ENCODE measurements at places on chromosomes 4 and X.

DNA sequence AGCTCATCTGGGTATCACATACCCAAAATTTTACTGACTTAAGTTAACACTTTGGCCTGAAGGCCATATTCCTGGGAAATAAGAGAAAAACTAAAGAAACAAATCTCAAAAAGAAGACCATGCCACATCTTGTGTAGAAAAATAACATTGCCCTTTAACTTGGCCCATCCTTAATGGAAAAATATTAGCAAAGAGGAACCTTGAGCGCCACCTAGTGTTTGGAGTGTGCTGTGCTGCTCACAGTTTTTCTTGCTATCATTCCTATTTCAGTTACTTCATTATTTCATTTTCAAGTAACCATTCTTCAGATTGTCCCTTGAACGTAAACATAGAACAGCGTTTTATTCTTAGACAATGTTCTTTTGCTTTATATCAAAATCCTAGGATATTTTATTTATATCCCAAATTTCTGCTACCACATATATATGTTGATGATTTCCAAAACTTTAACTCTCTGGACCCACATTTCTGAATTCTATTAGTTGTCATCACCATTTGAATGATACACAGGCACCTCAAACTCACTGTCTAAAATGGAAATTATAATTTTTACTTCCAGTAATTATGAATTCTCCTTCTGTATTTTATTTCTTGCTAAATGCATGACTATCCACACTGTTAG lies 999.0 kb upstream of the ADGRL3 start:
- peak; percentile 41 for DNase-seq

DNA sequence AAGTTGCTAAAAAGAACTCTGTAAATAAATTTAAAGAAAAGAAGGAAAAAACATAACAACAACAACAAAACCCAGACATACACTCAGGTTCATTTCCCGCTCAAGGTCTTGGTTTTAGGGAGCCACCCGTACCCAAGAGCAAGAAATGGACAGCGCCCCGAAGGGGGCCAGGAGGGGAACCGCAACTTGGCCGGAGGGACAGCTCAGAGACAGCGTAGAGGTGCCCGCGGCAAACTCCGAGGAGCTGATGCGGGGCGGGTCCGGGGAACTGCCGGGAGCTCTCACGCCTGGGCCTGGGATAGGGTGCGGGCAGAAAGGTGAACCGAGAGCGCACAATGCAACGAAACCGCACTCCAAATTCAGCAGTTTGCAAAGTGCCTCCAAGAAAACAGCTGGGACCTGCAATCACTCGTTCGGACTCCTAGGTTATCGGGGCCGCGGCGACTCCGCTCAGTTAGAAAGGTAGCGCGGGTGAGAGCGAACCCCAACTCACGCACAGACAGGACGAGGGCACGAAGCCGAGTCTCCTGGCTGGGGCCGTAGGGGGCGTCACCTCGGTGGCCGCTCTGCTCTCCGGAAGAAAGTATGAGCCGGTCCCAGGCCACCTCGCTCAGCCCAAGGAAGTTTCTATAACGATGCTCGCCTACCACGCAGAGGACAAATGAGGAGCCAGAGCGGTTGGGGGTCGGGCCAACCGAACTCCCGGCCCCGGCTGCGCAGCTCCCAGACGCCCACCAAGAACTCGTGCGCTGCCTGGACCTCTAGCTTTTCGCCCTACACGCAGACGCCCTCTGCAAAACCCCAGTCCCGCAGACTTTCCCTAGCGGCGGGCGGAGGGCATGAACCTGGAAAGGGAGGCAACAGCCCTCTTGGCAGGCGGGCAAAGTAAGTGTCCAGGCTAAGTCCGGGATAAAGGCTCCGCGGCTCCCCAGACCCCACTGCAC lies 1.4 kb downstream of the NDNF start:
- DNase-seq: peak; percentile 75

DNA sequence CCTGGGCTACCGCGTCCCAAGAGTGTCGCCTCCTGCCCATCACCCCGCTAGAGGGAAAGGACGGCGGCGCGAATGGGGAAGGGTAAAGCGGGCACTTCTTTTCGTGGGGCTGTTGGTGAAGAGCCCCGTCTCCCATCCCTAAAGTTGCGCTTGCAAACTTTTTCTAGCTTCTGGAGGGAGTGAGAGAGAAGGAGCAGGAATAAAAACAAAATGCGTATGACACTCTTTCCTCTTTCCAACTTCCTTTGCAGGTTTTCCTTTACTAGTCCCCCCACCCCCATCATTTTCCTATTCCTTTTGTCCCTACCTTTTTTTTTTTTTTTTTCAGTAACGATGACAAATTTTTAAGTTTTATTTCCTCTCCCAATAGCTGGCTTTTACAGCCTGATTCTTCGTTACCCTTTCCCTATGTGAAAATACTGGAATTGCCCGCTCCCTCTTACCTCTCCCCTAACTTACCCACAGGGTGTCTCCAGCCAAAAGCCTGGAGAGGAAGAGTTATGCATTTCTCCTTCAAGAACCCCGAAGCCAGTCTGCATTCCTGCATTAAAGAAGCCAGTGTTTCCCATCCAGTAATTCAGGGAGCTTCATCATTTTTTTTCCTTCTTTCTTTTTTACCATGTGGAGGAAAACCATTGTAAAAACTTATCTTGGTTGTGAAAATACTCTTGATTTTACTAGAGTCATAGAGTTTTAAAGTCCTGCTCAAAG lies 613 bp upstream of the ARSJ start:
- no peak for DNase-seq

- DNase-seq: no peak
These were observed 88.9 kb upstream of the POU3F4 start for GRCh38 chrX:83419030-83419792.

DNA sequence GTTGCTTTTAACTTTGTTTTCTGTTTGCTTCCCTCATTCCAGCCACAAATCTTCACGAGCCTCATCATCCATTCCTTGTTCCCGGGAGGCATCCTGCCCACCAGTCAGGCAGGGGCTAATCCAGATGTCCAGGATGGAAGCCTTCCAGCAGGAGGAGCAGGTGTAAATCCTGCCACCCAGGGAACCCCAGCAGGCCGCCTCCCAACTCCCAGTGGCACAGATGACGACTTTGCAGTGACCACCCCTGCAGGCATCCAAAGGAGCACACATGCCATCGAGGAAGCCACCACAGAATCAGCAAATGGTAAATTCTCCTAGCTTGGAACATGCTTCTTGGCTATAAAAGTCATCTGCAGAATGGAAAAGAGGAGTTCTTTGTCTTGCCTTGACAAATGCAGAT lies 12.6 kb downstream of the AMTN start:
- DNase-seq: no peak

DNA sequence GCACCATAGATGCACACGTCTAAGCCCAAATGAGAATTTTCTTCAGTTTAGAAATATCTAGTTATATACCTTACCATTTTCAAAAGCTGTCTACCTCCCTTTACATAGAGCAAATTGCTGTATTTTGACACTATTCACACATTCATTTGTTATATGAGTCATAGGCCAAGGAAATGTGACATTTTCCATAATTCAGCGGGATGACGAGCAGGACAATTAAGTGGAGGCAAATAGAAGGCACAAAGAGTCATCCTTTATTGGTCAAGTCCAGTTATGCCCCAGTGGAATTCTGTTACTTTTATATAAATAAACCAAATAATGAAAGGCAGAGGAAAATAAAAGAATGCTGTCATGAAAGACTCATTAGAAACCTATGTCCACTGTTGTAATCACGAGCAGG lies 27.9 kb downstream of the FGF13 start:
- no peak for DNase-seq

GRCh38 chr4:142743121-142743825 lies 102.8 kb downstream of the INPP4B start:
- no peak for DNase-seq

- DNase-seq: no peak
These were observed 308.0 kb downstream of the PPP3CA start for GRCh38 chr4:101039367-101039766.

DNA sequence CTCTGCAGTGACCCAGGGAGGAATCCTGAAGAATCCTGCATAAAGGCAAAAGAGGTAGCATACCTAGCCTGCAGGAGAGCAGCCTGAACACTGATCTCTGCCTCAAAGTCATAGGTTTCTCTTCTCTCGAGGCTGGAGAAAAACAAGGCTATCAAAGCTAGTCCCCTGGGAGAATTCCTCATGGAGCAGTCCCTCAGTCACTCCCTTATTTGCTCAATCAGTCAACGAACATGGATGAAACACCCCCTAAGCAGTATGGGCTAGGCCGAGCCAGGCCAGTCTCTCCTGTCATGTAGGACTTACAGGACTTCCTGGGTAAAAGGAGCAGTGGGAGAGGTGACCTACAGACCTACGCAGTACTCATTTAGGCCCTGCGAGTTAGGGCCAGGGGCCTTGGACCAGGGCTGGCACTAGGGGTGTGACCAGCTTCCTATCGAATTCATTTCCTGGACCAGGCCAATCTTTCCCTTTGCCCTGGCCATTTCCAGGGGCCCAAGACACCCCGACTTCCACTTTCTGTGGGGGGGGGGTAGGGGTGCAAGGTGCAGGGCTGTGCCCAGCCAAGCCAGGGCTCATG lies 164.1 kb downstream of the EFNB1 start:
- DNase-seq: no peak

GRCh38 chr4:183830438-183830985 lies 74.6 kb upstream of the STOX2 start:
- no peak for DNase-seq

- no peak for DNase-seq
These were observed 254.2 kb upstream of the NWD2 start for GRCh38 chr4:36990128-36990872.

DNA sequence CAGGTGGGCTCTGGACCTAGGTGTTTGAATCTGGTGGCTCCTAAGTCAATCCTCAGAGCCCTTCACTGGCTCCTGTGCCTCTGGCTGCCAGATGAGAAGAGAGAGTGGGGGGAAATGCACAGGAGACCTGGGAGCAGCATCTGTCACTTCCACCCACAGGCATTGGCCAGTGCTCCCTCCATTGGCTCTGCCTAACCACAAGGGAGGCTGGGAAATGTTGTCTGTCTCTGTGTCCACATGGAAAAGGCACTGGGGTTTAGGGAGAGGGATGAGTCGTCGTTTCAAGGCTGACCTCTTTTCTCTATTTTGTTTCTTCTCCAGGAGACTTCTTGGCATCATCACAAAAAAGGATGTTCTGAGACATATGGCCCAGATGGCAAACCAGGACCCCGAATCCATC lies 76.4 kb downstream of the CLCN4 start:
- DNase-seq: no peak

Measured in femur (tissue), 1 donor.